ENCODE measurements at places on chromosomes 13 and 19.

DNA sequence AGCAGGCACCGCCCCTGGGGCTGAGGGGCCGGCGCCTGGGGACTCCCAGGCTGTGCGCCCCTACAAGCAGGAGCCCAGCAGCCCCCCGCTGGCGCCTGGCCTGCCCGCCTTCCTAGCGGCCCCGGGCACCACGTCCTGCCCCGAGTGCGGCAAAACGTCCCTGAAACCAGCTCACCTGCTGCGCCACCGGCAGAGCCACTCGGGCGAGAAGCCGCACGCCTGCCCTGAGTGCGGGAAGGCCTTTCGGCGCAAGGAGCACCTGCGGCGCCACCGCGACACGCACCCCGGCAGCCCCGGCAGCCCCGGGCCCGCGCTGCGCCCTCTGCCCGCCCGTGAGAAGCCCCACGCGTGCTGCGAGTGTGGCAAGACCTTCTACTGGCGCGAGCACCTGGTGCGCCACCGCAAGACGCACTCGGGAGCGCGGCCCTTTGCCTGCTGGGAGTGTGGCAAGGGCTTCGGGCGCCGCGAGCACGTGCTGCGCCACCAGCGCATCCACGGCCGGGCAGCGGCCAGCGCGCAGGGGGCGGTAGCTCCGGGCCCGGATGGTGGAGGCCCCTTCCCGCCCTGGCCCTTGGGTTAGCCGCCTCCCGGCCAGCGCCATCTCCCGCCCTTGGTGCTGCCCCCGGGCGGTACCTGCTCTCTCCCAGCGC, 16.1 kb upstream of the GALP start:
- DNase-seq: no peak

GRCh38 chr19:291006-291521, at the start of gene PLPP2:
Gene PLPP2, minus strand, starts transcription at chr19:291403. Its CDS starts 67 bp downstream, at chr19:291336.
- DNase-seq: no peak

GRCh38 chr13:41974262-41974900, 13.5 kb upstream of the VWA8 start:
- no peak for DNase-seq

DNA sequence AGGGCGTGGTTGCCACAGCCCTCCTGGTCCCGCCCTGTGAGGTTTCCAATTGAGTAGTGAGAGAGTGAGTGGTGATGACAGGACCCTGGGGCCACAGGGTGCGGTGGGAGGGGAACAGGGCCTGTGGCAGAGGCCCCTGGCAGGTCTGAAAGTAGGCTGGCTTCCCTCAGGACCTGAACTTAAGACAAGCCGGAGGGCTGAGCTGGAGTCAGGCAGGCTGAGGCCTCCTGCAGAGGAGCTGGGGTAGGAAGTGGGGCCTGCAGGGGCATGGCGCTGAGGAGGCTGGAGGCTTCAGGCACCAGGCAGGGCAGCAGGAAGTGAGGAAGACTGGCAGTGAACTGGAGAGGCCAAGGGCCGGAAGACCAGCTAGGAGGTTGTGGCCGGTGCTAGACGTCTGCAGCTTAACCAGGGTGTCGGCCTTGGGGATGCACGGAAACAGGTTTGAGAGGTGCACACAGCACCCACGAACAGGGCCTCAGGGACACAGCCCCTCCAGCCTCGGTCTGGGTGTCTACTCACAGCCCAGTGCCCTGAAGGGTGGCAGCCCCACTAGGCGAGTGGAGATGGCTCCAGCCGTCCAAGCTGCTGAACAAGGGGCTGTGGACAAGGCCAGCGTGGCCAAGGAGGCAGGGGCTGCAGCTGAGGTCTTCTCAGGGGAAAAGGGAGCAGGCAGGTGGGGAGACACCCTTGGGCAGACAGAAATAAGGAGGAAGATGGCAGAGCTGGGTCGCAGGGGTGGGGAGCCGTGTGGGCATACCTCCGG, 17.8 kb downstream of the POP4 start:
- no peak for DNase-seq

DNA sequence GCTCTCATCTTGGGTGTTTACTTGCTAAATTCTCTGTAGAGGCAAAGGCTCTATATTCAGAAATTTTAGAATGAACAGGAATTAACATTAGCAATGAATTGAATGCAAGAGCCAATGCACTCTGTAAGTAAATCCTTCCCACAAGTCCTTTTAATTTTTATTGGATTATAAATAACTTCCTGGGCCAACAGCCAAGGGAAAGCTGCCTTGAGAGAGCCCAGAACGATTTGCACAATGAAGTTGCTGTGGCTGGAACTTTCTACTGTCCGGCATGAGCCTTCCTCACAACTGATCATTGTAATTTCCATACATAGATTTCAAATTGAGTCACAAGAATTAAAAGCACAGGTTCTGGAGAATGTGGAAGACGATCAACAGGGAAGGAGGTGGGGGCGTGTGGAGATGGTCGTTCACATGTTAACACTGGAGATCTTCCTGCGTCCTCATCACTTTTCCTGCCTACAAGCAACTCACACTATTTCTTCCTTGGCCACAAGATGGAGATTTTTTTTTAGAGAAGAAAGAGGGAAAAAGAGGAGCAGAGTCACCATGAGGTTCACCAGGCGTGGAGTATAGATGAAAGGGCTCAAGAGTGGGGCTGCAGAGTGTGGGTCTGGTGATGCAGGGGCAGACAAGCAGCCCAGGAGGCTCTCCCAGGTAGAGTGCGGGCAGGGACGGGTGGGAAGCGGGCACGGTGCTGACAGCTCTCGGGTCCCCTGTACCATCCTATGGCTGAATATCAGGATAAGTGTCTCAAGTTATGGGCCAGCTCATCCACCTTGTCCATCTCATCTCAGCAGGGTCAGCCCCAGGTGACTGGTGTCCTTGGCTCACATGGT, 110.7 kb downstream of the SOX1 start:
- DNase-seq: no peak

- DNase-seq: no peak
These were observed 1.6 kb downstream of the ZNF415 start for GRCh38 chr19:53131085-53131590.

DNA sequence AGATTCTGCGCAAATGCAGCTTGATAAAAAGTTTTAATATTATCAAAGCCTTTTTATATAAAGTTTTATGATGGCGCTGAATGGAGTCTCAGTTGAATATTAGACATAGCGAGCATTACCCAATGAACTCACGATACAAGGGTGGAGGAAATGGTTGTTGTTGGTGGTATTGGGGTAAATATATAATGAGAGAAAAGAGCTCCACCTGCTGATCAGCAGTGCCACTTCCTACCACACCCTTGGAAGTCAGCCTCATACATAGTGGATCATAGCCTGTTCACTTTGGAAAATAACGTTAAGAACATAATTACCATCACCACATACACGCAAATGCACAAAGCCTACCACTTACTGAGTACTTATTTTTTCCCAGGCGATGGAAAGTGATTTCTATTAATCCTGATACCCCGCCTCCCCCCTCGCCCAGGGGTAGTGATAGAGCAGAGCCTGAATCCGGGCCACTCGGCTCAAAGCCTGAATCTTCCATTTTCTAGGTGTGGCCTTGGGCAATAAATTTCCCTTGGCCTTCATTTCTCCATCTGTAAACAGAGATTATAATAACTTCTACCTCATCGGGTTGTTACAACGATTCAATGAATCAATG, 358.3 kb downstream of the KLF5 start:
- DNase-seq: peak; percentile 9

GRCh38 chr13:48892053-48892687, 83.5 kb upstream of the FNDC3A start:
- DNase-seq: peak; percentile 79

GRCh38 chr13:99281811-99282263, 23.7 kb upstream of the GPR18 start:
- DNase-seq: no peak

Data from SW 1271 (cell line).